ENCODE measurements at places on chromosomes 2 and 18.

DNA sequence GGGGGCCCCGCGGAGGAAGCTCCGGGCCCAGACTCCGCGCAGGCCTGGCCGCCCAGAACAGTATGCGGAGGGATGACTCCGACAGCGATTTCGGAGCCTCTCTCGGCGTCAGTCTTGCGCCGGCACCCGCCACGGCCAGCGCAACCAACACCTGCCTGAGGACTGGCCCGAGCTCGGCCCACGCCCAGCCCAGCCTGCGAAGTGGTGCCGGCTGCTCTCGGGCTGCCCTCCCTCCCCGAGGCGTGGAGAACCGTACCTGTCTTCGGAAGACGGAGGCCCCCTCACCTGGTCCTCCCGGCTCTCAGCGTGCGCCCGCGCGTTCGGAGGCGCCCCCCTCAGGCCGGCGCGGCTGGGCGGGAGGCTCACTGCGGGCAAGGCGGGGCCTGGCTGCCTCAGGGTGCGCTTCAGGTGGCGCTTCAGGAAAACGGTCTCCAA, at the start of gene M1AP:
Gene M1AP (minus strand): TSS at position 322 of the 435 bp plus-strand sequence. CDS start 8,055 bp downstream, outside the sequence.
- DNase-seq, result no peak

GRCh38 chr2:150160058-150160457, 327.4 kb downstream of the RND3 start:
- no peak for DNase-seq

DNA sequence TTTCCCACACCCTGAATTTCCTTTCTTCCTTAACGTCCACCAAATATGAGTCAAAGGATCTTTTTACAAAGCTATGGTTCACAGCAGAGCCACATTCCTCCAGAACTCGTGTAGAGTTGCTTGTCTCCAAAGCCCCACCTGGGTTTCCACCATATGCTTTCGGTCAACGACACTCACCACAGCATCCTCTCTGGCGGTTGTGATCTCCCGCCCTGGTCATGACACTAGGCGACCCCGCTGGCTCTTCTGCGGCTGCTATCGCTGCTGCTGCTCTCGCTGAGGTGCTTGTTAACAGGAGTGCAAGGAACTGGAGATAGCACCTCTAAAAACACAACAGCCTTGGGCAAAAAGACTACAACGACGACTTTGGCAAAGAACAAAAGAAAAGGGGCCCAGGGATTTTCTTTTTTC, 340 bp downstream of the SLC40A1 start:
- DNase-seq, result peak; percentile 21

- no peak for DNase-seq
Measured at GRCh38 chr2:218256612-218257350, 4.0 kb upstream of the GPBAR1 start.

DNA sequence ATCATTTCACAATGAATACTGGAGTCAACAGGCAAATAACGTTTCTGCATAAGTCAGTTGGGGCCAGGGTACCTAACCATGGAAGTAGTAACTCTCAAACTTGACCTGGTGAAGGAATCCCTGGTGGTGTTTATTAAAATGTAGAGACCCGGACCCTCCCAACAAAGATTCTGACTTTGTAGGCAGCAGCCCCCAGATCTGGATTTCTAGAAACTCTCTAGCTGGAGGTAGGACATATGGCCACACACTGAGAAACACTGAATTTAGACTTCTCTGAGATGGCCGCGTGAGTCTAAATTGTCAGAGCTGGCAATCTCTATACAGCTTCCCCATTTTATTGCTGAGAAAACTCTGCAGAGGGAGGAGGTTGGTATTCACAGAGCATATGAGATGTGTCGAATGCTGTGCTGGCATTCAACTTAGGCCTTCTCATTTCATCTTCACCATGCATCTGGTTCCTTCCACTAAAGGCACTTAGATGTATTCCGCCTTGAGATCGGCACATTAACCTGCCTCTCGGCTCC, 278.1 kb downstream of the CYRIA start:
- DNase-seq, result no peak

GRCh38 chr2:99880148-99880963, 262.0 kb downstream of the AFF3 start:
- DNase-seq, result no peak

- no peak for DNase-seq
Measured at GRCh38 chr2:233836359-233836758, 18.0 kb downstream of the HJURP start.

- no peak for DNase-seq
Measured at GRCh38 chr18:78487649-78488048, 492.0 kb upstream of the SALL3 start.

GRCh38 chr18:45621061-45621511, 5.8 kb downstream of the SLC14A2 start:
- peak; percentile 52 for DNase-seq

- no peak for DNase-seq
Measured at GRCh38 chr18:54150226-54150625, 74.2 kb downstream of the MBD2 start.

DNA sequence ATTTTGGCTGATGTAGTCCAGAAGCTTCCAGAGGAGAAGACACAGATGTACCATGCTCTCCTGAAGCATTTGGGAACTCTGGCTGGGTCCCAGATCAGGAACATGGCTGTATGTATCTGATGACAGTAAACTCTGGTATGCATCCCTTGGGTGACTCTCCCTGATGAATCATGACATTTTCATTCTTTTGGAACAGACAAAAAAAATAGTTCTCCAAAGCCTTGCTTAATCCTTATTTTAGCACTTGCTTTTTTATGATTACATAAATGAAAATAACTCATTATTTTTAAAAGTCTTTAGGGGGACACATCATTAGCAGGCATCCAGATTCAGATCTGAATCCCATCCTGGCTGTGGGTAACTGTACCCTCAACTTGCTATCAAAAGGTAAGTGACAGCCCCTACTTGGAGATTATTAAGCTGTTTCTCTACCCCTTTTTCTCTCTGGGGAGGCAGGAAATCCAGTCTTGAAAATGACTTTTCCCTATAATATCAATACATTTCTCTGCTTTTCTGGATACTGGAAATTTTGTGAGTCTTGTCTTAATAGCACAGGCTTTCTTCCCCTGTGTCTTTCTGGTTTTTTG, 23.3 kb downstream of the AOX1 start:
- no peak for DNase-seq

GRCh38 chr2:126850940-126851339, 47.8 kb upstream of the TEX51 start:
- no peak for DNase-seq

- no peak for DNase-seq
Measured at GRCh38 chr2:165573534-165574461, 104.3 kb downstream of the CSRNP3 start.

DNA sequence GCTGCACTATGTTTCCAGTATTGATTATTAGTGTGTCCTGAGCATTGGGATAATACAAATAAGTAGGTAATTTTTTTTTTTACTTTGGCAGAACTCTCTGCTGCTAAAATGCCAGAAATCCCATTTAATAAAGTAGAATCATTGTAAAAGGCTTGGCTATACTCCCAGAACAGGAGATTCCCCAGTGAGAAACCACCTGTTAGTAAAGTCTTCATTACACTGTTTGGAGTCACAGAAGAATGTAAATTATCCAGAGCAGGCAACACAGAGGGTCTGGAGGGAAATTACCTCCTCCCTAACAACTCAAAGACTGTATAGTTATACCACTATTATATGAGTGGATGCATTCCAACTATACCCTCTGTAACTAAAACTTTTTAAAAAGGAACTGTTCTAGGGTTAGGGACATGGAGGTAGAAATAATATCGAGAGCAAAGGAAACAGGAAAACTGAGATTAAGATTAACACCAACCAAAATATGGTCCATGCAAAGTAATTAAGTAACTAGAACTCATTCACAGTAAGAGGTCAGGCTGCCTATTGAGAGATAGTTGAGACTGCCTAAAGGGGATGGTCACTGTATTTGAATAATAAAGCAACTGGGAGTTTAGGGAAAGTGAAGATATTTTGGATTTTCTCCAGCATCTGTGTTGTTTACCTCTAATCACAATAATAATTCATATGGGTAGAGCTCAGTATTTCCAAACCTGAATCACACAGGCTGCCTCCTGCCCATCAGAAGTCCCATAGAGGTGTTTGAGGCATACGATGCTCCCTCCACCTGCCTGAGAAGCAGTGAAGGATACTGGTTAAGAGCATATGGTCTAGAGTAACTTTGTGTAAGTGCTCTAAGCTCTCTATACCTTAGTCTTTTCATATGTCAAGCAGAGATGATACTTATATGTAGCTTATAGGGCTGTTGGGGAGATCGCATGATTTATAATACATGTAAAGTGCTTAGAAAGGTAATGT, 34.4 kb downstream of the MAP2 start:
- no peak for DNase-seq

GRCh38 chr2:196384729-196385128, 213.4 kb upstream of the STK17B start:
- no peak for DNase-seq

GRCh38 chr2:219726916-219727315, 99.5 kb downstream of the SLC4A3 start:
- DNase-seq, result no peak

All from activated CD4-positive, alpha-beta T cell treated with anti-CD3 and anti-CD28 coated beads, Interleukin-2, amount 10 ng/mL, durations not matched to agents 7 days and 5 days (primary cell).